ENCODE measurements at places on chromosomes 16 and 17. TPM values are rescaled to one million over a fixed set of nuclear protein-coding genes. Genes with fewer than 3 reads are reported as not detected.

The TBC1D3B gene
- 12.8 TPM for total RNA-seq

The TP53TG3F gene
- not detected for total RNA-seq

The TUBB3 gene
- total RNA-seq = 118 TPM

The CMTM2 gene
- 0.91 TPM for total RNA-seq

The LITAFD gene
- total RNA-seq = not detected

The TIMM22 gene
- 13.8 TPM for total RNA-seq

The KCNG4 gene
- not detected for total RNA-seq

The PPP1R1B gene
- total RNA-seq = not detected

The RNF222 gene
- 0.15 TPM for total RNA-seq

The GAST gene
- total RNA-seq = not detected

The C16orf96 gene
- 0.27 TPM for total RNA-seq

The TSR3 gene
- total RNA-seq = 47.2 TPM

The RPRML gene
- 0.57 TPM for total RNA-seq

The TBC1D3K gene
- not detected for total RNA-seq

The CIITA gene
- total RNA-seq = 101 TPM
